ENCODE measurements at places on chromosomes 3 and 15. TPM values are rescaled to one million over a fixed set of nuclear protein-coding genes. Genes with fewer than 3 reads are reported as not detected.

The NAALADL2 gene
- 1.6 TPM for total RNA-seq

The GOLGA8Q gene
- not detected for total RNA-seq

The RETNLB gene
- not detected for total RNA-seq

The HESX1 gene
- total RNA-seq, result 28.4 TPM

The DPPA2 gene
- 3.1 TPM for total RNA-seq

The EIF5A2 gene
- total RNA-seq, result 7.7 TPM

The USP3 gene
- total RNA-seq, result 14.2 TPM

The IL17RE gene
- total RNA-seq, result 2.1 TPM

The GCSAM gene
- not detected for total RNA-seq

The SCG5 gene
- total RNA-seq, result 23.9 TPM

The CCDC54 gene
- not detected for total RNA-seq

The VPS39 gene
- 43.7 TPM for total RNA-seq

The LRRC31 gene
- not detected for total RNA-seq

DNA sequence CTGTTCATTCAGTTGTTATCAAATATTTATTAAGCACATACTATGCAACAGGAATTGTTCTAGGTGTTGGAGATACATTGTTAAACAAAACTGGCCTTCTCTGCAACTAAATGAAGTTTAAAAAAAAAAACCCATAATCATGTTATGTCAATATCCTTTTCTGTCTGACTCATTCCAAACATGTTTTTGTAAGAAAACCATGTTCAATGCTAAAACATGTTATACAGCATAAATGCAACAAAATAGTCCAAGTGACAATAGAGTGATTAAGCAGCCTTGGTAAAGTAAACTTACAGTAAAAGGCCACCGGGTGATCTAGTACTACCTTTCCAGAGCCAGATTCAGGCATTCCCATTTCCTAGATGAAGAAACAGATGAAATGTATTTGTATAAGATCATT, 278.0 kb upstream of the NECTIN3 start:
- no peak for DNase-seq

GRCh38 chr3:151236316-151236715, 33.3 kb upstream of the GPR171 start:
- DNase-seq, result no peak

GRCh38 chr3:158768361-158768787, 33.5 kb upstream of the MFSD1 start:
- peak; percentile 73 for DNase-seq

DNA sequence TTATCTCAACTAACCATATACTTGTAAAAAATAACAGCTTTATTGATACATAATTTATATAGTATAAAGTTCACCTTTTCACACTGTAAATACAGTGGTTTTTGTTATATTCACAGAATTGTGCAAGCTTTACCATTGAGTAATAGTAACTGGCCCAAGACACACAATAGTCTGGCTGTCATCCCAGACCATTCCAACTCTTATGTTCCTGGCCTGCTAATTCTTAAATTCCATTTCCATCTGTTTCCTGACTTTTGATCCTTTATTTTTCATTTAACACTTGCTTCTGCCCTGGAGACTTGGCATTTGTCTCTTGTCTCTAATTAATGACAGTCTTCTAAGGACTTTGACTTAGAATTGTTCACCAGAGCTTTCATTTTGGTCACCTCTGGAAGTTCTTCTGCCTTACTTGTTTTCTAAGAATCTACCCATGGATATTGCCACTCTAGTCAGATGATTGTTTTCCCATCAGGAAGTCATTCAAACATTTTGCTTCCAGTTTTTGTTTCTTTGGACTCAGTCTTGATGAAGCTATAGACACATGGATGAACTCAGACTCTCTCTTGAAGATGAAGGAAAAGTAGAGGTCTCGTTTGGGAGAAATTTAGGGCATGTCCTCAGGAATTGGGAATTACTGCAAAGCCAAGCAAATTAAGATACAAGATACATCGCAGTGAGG, 27.2 kb upstream of the PLSCR4 start:
- no peak for DNase-seq

GRCh38 chr15:80010131-80010673, 39.2 kb upstream of the BCL2A1 start:
- DNase-seq, result no peak

DNA sequence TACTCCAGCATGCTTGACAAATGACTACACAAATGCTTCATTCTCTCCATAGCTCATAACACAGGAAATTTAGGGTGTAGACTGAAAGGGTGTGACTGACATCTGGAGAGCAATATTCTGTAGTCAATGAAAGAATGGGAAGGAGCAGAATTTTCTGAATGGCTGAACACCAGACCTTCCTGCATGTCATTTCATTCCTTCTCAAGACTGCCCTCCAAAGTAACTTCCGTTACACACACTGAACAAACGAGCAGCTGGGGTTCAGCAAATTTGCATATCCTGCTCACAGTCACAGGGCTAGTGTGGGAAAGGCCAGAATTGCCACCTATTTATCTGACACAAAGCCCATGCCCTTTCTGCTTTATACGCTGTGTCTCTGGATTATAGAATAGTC, 325.0 kb upstream of the CFAP20DC start:
- no peak for DNase-seq

- DNase-seq, result peak; percentile 76
Measured at GRCh38 chr15:82699726-82700125, 9.9 kb downstream of the AP3B2 start.

GRCh38 chr3:79154865-79155264, 612.9 kb downstream of the ROBO1 start:
- DNase-seq, result no peak

DNA sequence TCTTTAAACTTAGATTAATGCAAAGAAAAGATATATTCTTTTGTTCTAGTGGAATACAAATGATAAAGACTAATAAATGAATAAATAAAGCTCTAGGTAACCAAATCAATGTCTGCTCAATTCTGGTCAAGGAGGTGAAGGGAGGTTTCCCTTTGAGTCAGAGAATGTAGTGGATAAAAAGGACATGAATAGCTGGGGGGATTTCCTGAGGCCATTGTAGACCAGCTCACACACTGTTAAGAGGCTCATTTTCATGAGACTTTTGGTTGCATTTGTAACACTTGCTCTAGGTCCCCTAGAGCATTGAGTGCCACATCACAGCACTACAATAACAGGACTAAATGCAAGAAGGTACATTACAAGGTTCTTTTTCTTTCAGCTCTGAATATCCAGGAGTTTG, 170.7 kb downstream of the TIGIT start:
- DNase-seq, result no peak

GRCh38 chr3:9748031-9748430, 1.7 kb upstream of the OGG1 start:
- no peak for DNase-seq

GRCh38 chr15:90576711-90577389, 47.1 kb downstream of the CRTC3 start:
- no peak for DNase-seq

DNA sequence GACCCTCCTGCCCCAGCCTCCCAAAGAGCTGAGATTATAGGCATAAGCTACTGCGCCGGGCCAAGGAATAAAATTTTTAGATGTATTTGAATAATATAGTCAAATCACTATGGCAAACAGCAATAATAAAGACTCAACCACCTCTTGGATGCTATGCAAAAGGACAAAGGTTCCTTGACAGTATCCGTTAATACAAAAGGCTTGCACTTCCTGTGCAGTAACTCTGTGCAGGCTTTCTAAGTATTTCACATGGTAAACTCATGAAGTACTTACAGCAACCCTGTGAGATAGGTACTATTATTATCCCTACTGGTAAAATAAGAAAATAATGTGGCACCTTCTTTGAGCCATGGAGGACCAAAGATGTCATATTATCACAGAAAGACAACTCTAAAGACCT, 86.8 kb downstream of the SHQ1 start:
- DNase-seq, result no peak

DNA sequence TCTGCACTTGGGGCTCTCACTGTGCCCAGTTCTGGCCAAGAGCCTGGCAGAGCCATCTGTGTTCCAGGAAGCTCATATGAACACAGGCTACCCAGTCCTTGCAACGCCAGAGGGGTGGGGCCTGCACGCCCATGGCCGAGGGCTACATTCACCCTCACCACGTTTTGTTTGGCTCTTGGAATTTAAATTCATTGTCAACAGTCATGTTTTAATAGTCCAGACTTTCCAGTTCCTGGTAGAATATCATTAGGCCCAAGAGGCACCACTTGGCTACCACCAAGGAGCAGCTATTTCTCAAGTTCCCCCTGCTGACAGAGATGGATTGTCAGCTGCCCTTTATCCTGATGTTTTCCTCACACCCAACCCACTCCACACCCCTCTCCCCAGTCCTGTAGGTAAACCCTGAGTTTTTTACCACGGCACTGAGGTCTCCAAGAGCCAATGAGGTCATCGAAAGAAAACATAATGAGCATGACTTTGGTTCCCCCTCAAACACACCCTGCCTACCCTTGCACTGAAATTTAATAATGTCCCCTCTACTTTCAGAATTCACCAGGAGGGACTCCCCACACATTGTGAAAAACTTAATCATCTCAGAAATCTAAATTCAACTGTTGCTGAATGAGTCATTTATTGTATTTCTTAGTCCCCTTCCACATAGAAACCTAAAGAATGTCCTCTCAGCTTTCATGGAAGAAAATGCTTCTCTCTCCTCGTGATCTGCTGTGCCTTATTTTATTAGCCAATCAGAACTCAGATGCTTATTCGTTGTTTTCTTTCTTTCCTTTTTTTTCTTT, 125.1 kb downstream of the SHQ1 start:
- no peak for DNase-seq

GRCh38 chr3:153843994-153844393, 277.2 kb upstream of the ARHGEF26 start:
- DNase-seq, result no peak

DNA sequence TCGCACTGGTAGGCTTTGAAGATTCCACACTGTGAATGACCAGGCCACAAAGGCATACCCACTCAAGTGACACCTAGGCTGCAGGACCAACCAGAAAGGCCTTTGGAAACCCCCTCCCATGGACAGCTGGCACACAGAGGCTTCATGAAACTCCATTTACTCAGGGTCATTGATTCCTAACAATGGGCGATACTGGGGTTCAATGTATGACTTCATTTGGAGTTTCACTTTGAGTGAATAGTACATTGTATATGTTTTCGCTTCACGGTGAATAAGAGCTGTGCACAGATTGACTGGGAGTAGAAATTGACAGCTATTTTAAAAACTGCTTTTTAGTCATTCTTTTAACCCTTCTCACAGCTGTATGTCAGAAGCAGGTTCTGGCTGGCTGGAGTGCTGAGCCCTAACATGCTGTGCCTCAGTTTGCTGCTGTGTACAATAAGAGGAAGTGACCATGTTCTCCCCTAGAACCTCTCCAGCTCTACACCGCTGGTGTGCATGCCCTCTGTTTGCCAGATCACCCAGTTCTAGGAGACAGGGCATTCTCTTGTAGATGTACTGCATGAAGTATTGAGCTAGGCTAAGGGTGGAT, 15.4 kb upstream of the CX3CR1 start:
- no peak for DNase-seq

DNA sequence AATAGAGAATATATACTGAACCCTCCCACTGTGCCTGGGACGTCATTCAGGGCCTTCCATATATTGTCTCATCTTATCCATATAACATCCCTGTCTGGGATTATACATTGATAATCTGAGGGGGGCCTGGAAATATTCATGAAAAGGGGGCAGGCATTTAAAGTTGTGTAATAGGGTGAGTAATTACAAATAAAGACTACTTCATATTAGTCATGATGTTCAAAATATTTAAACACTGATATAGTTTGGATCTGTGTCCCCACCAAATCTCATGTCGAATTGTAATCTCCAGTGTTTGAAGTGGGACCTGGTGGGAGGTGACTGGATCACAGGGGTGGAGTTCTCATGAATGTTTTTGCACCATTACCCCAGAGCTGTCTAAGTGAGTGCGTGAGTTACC, 97.8 kb downstream of the AQP9 start:
- no peak for DNase-seq

GRCh38 chr15:84881520-84881830, 3.0 kb upstream of the SLC28A1 start:
- no peak for DNase-seq

DNA sequence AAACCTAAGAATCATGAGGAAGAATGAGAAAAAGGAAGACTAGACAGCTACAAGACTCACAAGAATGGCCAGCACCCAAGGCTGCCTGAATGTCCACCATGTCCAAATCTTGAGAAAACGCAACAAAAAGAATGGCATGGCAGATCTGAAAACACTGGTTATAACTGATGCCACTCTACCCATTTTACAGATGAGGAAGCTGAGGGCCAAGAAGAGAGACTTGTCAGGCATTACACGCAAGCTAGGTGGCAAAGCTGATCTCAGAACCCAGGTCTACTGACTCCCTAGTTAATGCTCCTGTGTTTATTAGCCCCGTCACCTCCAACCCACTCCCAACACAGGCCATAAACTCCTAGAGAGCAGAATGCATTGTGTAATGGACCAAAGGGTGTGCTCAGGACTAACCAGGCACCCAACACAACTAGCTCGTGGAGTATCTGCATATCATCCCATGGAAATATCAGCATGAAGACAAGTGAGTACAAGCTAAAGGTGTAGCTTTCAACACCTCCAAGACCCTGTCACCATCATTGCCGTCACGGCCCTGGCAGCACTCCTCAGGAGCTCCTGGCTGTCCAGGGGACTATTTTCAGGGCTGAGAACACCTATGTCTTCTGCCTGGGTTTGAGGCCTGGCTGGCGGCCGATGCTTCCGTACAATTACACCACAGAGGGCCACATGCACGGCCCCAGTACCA, 111.7 kb downstream of the XXYLT1 start:
- DNase-seq, result no peak

DNA sequence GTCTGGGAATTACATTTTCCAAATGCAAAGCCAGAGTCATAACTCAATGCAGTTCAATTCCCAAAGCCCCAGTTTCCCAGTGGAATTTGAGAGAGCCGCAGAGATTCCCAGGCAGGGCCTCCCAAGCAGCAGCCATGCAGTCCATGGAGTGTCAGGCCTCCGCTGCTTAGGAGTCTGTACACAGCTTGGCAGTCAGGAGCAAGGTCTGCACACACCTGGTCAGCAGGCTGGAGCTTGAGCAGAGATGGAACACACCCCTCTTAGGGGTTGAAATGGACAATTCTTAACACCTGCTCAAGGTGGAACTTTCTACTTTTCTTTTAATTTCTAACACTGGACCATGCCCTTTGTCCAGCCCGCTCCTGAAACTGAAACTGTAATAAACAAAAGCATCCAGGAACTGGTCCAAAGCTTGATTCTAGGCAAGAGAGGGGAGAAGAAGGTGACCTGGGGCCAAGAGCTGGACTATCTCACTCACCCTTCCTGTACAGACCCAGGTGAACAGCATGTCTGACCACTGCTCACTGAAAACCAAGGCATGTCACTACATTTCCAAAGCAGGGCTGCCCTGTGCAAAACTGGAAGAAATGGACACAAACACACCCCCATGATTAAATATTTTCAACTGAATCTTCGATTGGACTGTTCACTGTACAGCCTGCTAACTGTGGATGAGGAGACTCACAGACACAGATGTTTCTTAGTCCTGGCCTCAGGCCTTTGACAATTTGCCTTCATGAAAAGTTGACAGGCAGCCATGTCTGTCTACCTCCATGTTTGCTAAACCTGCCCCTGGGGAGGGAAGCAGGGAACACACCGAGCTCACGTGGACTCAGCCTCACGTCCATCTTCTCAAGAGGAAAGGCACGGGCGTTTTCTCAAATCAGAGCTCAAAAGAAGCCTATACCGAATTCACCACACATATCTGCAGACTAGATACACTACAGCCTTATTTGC, 48.6 kb upstream of the DUSP7 start:
- no peak for DNase-seq
